NCI-H2081 treated with DMSO at 0.1 percent for 48 hours (cell line): ENCODE measurements at places on chromosomes 4 and X.

GRCh38 chr4:55258152-55258865 lies 87.7 kb upstream of the SRD5A3 start:
- no peak for DNase-seq

DNA sequence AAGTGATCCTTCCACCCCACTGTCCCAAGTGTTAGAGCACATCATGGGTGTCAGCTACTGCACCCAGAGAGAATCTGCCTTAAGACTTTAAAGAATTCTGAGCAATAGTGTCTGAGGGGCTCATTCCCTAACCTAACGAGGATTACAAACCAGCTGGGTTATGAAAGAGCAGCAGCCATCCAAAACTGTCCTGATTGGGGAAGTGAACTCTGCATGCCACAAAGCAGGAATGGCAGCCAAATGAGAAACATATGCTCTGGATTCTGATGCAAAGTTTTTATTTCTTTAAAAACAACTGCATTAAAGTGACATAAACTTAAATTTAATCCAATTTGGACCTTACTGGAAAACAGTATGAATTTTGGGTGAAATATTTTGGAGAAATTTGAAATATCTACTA lies 103.2 kb downstream of the ANXA3 start:
- no peak for DNase-seq

- DNase-seq = no peak
Measured at GRCh38 chrX:1248331-1249061, 20.1 kb upstream of the CSF2RA start.

DNA sequence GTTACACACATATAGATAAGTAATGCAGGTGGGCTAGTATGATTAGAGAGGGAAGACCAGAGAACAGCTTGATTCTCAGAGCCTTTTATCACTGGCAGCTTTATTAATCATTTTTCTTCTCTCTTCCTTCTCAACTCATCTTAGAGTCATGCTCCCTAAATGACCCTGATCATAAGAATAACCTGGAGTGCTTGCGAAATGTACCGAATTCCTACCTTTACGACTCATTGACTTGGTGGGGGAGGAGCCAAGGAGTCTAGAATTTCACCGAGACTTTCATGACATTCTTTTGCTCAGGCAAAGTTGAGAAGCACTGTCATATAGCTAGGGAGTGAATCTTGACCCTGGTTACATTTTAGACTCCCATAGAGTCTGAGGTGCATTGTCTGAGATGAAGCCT lies 298.9 kb upstream of the PUDP start:
- no peak for DNase-seq

- DNase-seq = no peak
Measured at GRCh38 chr4:25938366-25938765, 24.3 kb downstream of the SMIM20 start.

DNA sequence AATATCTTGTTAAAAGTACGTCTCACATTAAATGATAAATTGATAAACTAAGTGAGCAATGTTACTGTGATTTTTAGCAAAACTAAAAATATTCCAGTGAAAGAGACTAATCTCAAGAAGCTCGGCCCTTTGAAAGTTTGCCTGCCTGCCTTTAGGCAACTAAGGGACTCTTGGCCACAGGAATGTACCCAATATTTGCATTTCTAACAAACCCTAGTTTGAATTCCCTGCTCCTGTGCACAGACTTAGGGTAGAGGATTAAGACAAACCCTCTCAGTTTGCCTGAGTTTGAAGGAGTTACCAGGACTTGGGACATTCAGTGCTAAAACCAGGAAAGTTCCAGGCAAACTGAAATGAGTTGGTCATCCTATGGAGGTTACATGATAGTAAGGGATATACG lies 157.1 kb downstream of the SCFD2 start:
- no peak for DNase-seq
